Activated CD8-positive, alpha-beta T cell treated with anti-CD3 and anti-CD28 coated beads for 36 hours (primary cell): ENCODE measurements at places on chromosomes 6 and 20.
A peak's percentile ranks its signal among the peaks of the same experiment; 100 is the strongest.

- no peak for DNase-seq
These were observed 13.3 kb downstream of the PLCG1 start for GRCh38 chr20:41150664-41151063.

GRCh38 chr20:9329355-9330101, 184.9 kb upstream of the LAMP5 start:
- DNase-seq = no peak

GRCh38 chr6:12296255-12296573, 6.1 kb downstream of the EDN1 start:
- no peak for DNase-seq

DNA sequence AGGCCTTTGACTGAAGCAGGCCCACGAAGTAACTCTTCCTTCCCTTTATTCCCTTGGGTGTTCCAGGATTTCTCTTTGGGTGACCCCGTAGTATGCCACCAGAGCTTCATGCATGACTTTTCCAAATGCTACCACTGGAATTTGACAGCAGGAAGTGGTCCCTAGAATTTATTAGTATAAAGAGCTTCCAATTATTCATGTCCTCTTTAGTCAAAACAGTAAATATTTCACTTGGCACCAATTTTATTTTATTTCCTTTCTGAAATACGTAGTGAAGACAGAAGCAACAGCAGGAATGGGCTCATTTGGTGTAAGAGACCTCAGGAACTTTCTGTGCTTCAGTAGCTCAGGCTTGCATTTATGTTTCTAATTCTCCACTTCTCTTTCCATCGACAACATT, 151.3 kb downstream of the LCA5 start:
- no peak for DNase-seq

DNA sequence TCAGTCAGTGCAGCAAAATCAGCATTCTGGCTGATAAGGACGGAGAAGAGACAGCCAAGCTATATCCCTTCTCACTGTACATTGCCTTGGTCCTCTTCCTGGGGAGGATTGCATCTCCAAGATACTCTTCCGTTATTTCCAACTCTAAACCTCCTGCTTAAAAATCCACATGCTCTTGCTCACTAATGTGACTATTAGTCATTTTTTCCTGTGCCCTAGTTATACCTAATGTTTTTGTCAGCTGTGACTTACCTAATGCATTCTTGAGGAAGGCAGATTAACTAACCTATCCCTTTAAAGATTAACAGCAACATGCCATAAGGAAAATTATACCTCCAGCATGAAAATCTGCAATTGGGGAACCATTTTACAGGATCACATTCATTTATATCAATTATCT, 317.6 kb downstream of the BTBD9 start:
- no peak for DNase-seq

GRCh38 chr6:116108836-116109235, 8.2 kb downstream of the NT5DC1 start:
- no peak for DNase-seq

DNA sequence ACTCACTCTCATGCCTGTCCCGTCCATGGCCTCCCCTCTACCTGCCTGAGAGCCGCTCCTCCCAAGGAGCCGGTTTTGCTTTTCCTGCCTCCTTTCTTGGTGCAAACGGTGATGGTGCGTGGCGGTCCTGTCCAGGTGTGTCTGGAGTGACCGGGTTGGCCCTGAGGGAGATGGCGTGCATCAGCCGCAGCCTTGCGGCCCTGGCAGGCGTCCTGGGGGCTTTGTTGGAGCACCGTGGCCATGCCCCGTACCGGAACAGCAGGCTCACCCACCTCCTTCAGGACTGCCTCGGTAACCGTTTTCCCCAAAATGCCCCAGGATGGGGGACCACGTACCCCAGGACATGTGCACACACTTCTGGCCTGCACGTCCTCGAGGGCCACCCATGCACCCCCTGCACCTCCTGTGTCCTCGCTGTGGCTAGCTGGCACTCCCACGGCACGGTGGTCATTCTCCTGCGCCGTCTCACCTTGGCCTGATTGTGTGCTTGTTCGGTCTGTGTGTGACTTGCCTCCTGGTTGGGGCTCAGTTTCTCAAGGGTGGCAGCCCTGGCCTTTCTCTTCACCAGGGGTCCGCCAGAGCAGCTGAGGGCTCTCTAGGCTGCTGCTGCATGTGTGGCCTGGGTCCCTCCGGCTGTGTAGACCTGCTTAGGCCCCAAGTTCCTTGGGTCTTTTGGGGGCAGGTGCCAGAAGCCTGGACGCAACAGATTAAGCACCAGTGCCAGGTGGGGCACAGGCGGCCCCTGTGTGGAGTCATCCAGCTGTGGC, 36.4 kb downstream of the FRMD1 start:
- DNase-seq = no peak

DNA sequence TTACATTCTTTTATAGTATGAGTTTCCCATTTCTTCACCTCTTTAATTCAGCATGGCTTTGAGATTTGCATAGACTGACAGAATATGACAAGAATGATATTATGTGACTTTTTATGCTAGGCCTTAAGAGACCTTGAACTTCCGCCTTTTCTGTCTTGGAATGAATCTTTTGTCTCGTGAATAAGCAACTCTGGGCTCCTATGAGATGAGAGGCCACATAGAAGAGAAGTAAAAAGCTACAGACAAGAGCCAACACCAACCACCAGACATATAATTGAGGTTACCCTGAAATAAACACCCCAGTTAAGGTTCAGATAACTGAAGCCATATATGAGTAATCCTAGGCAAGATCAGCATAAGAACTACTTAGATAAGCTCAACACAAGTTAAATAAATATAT, 600.8 kb downstream of the MEI4 start:
- DNase-seq = no peak

DNA sequence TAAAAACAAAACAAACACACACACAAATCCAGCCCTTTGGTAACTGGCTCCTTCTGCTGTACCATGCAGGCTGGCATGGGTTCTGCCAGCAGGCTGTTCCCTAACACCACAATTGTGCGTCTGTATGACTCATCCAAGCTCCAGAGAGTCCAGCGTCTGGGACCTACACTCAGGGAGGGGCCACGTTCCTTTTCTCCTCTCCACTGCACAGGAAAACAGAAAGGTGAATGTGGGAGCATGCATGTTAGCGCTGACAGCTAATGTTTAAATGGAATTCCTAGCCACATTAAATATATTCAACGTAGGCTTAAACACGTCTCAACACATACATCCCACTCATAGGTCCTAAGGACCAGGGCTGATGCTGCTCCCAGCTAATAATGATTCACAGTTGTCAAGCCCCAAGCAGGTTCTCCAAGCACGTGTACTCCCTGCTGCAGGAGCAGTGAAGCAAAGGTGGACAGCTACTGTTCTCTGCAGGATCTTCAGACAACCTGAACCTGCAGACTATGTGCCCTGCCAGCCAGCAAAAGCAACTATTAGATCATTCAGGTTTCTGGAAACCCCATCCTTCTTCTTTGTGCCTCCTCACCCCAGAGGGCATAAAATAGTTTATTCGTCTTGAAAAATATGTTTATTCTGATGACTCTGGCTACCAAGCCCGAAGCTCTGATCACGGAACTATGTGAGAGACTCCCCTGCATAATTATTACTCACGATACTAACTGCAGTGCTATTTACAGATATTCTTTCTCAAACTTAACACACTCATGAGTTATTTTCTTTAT, 20.9 kb downstream of the MAP1LC3A start:
- DNase-seq = no peak

DNA sequence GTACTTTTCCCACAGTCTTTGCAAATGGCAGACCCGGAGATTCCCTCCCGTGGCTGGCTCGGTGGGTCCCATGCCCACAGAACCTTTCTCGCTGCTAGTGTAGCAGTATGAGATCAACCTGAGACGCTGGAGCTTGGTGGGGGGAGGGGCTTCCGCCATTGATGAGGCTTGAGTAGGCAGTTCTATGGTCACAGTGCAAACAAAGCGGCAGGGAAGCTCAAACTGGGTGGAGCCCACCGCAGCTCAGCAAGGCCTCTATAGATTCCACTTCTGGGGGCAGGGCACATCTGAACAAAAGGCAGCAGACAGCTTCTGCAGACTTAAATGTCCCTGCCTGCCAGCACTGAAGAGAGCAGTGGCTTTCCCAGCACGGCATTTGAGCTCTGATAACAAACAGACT, 186.0 kb upstream of the KCNK16 start:
- DNase-seq = no peak

DNA sequence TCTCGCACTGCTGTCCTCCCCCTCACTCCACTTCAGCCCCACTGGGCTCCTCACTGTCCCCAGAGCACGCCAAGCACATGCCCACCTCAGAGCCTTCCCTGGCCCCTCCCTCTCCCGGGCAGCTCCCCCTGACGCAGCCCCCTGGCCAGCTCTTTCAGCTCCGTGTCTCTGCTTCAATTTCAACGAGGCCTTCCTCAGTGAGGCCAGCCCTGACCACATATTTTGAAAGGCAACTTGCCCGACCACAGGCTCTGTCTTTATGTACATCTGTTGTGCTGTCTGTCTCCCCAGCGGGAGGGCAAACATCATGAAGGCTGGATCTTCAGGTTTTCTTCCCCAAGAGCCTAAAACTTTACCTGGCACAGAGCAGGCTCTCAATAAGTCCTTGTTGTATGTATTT, 44.6 kb downstream of the JPH2 start:
- DNase-seq = no peak

DNA sequence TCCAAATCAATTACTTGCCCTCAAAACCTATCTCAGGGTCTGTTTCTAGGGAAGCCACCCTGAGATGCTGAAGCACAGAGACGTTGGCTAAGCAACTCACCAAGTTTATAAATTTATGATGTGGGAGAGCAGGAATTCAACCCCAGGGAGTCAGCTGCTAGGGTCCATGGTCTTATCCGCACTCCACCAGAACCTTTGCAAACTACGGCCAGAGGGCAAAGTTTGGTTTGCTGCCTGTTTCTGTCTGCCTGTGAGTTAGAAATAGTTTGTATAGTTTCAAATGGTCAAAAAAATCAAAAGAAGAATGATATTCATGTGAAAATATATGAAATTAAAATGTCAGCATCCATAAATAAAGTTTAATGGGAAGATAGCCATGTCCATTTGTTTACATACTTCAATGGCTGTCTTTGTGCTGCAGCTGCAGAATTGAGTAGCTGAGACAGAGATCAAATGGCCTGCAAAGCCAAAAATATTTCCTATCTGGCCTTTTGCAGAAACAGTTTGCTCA, 83.7 kb upstream of the ZFP64 start:
- DNase-seq = no peak

GRCh38 chr6:132466952-132467351, 46.0 kb downstream of the STX7 start:
- DNase-seq = no peak

GRCh38 chr20:61860260-61860987, 205.3 kb downstream of the TAF4 start:
- no peak for DNase-seq

DNA sequence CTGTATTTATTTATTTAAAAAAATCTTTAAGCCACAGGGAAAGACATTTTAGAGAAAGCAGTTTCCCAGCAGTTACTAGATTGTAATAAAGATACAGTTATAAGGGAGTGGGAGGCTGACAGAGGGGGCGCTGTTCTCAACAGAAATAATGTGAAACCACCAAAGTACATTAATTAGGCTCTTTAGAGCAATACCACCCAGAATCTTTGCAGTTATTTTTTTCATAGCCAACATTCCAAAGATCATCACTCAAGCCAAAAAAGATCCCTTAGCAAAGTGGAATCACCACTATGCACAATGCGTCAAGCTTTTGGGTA, 331.3 kb upstream of the DEFB112 start:
- peak; percentile 3 for DNase-seq

GRCh38 chr6:136069119-136069518, 181.0 kb downstream of the MTFR2 start:
- DNase-seq = no peak

GRCh38 chr6:82385102-82385501, 21.5 kb downstream of the TPBG start:
- DNase-seq = no peak

DNA sequence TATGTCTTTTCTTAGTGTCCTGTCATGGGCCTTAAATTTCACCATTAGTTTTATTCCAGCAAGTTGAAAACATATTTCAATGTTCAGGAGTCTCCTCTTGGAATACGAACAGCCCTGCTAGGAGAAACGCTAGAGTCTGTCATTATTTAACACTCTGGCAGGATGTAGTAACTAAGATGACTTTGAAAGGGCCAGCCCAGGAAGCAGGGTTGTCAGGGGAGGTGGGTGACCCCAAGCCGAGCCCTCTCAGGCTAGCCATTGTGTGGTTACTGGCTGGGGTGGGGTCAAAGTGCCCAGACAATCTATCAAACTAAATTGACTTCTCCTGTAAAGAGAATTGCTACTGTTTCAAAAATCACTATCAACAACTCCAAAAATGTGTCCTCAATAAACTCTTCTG, 67.8 kb downstream of the LY86 start:
- no peak for DNase-seq

GRCh38 chr6:137848672-137849071, 18.4 kb upstream of the TNFAIP3 start:
- no peak for DNase-seq

DNA sequence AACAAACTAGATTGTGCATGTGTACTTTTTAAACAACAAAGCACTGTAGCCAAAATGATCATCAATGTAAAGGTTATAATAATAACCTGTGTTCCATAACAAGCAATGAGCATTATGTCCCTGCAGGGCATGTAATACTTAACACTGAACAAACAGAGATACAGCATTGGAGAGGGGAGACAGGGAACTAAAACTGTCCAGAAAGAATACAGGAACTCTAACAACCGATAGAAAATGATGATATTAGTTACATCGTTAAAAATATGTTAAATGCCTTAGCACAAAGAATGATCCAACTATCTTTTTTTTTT, 80.5 kb downstream of the COL9A1 start:
- DNase-seq = no peak

DNA sequence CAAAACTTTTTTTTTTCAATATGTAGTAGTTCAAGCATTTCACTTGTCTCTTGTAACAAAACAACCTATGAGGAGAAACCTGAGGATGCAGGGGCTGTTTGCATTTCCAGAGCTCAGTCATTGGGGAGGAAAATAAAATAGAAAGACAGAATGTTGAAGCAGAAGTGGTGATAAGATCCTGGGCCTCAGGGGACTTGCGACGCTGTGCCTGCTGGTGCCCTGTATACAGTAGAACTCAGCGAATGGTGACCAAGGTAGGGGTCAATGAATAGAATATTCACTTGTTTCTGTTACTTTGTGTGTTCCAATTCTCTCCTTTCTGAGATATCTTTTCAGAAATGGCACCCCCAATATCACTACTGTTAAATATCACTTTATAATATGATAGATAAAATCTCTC, 271.6 kb downstream of the FARS2 start:
- no peak for DNase-seq

- DNase-seq = no peak
These were observed 125.3 kb upstream of the B3GAT2 start for GRCh38 chr6:71082033-71082650.

- no peak for DNase-seq
These were observed 201.6 kb downstream of the SYNDIG1 start for GRCh38 chr20:24670981-24671380.

- DNase-seq = no peak
These were observed 488.3 kb downstream of the CDKAL1 start for GRCh38 chr6:21022343-21023107.

- DNase-seq = peak; percentile 32
These were observed 120.2 kb upstream of the MLN start for GRCh38 chr6:33923857-33924514.
